ENCODE measurements at places on chromosomes 13 and 19. TPM values are rescaled to one million over a fixed set of nuclear protein-coding genes. Genes with fewer than 3 reads are reported as not detected.

OR7C1 gene
- not detected for total RNA-seq

CYP2A7 gene
- total RNA-seq = not detected

DIAPH3 gene
- total RNA-seq = 27.9 TPM

IL17D gene
- 0.75 TPM for total RNA-seq

CALR3 gene
- not detected for total RNA-seq

ZFP14 gene
- 1.5 TPM for total RNA-seq

PSG6 gene
- total RNA-seq = 0.37 TPM

CATSPERD gene
- total RNA-seq = not detected

RFPL4AL1 gene
- total RNA-seq = 0.23 TPM
